ENCODE measurements at places on chromosomes 3 and 15.

- no peak for DNase-seq
Measured at GRCh38 chr15:61753018-61753710, 307.1 kb downstream of the VPS13C start.

DNA sequence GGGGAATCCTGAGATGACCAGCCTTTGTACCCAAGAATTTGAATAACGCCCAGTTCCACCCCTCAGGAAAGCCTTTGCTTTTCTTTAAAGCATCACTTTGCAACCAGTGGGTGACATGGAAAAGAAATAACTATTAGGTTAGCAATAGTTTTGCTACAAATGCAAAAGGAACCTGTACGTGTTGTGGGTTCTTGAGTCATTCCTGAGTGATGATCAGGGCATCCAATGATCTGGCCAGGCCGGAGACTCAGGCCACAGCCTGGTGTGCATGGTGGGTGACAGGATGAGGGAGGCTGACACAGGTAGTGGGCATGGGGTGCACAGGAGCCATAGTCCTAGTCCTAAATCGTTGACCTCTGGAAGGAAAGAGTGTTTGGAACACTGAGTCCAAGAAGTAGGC lies 321.4 kb upstream of the IL12A start:
- DNase-seq, result no peak

DNA sequence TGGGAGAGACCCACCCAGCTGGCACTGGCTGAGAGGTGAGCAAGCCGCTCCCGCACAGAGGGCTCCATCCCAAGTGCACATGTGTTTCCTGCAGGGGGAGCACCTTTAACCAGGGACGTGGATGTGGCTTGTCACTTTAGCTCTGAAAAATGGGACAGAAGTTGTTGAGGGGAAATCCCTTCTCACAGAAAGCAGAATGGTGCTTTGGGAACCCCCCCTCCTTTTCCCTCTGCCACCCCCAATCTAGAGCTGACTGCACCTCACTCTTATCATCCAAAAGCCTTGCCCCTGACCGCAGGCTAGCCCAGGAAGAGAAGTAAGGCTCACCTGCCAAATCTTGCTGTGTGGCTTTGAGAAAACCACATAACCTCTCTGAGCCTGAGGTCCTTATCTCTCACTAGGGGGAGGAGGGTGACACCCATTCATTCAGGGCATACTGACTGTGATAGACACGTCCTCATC lies 77.9 kb downstream of the RPN1 start:
- no peak for DNase-seq

- DNase-seq, result no peak
Measured at GRCh38 chr15:82572311-82572710, 32.1 kb upstream of the RPS17 start.

DNA sequence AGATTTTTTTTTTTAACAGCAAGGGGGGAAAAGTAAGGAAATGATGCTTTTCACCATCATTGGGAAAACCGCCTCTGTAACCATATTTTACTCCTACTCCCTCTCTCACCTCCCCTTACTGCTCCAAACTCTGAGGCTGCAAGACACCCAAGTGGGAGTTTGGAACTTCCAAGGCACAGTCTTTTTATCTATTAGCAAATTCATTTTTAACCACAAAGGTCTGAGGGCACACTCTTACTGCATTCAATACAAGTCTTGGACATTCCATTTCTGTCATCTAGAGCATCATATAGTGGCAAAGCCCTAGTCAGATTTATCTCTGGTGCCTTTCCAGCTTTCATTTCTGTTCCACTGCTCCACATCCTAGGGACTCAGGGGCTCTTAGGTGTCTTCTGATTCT lies 13.2 kb downstream of the FAM162A start:
- no peak for DNase-seq

- DNase-seq, result no peak
Measured at GRCh38 chr15:93300796-93301195, 211.8 kb upstream of the RGMA start.

- no peak for DNase-seq
Measured at GRCh38 chr15:70283511-70283910, 185.8 kb upstream of the TLE3 start.
